ENCODE measurements at places on chromosomes 2 and 18.

DNA sequence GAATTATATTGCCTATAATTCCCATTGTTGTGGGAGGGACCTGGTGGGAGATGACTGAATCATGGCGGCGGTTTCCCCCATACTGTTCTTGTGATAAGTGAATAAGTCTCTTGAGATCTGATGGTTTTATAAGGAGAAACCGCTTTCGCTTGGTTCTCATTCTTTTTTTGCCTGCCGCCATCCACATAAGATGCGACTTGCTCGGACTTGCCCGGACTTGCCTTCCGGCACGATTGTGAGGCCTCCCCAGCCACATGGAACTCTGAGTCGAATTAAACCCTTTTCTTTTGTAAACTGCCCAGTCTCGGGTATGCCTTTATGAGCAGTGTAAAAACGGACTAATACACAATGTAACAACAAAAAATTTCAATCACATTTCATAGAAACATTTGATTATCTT, 115.8 kb downstream of the C2orf74 start:
- DNase-seq = no peak

DNA sequence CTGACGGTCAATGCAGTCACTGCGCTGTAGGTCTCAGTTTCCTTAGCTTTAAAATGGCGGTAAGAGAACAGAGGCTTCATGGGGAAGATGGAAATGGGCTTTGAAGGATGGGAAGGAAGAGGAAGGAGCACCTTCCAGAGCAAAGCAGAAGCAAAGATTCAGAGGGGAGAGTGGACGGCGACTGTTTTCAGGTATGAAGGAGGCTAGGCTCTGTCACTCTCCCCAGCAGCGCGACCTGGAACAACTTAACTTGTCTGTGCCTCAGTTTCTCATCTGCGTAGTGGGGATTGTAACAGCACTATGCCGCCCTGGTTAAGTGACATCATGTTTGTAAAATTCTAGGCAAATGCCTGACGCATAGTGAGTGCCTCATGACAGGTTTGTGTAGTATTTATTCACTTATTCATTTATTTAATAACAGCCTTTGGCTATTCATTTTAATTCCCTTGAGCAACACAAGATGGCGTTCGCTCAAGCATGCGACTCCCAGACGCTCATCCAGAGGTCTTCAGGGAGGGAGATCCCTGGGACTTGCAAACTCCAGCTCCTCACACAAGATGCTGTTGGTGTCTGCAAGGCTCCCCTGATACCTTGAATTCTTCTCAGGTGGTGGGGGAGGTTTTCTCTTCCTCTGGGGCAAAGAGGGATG, 336.3 kb downstream of the DYSF start:
- DNase-seq = no peak

GRCh38 chr18:59048378-59048777, 91.3 kb upstream of the SEC11C start:
- no peak for DNase-seq

- no peak for DNase-seq
Observed at GRCh38 chr2:195505701-195506100, 151.3 kb upstream of the SLC39A10 start.

- no peak for DNase-seq
Observed at GRCh38 chr2:232707076-232707475, 9.9 kb downstream of the GIGYF2 start.

- no peak for DNase-seq
Observed at GRCh38 chr2:182649316-182649715, 66.7 kb upstream of the DNAJC10 start.

- no peak for DNase-seq
Observed at GRCh38 chr2:188065386-188065785, 226.3 kb upstream of the GULP1 start.

- no peak for DNase-seq
Observed at GRCh38 chr2:126664234-126664633, 8.3 kb downstream of the GYPC start.

DNA sequence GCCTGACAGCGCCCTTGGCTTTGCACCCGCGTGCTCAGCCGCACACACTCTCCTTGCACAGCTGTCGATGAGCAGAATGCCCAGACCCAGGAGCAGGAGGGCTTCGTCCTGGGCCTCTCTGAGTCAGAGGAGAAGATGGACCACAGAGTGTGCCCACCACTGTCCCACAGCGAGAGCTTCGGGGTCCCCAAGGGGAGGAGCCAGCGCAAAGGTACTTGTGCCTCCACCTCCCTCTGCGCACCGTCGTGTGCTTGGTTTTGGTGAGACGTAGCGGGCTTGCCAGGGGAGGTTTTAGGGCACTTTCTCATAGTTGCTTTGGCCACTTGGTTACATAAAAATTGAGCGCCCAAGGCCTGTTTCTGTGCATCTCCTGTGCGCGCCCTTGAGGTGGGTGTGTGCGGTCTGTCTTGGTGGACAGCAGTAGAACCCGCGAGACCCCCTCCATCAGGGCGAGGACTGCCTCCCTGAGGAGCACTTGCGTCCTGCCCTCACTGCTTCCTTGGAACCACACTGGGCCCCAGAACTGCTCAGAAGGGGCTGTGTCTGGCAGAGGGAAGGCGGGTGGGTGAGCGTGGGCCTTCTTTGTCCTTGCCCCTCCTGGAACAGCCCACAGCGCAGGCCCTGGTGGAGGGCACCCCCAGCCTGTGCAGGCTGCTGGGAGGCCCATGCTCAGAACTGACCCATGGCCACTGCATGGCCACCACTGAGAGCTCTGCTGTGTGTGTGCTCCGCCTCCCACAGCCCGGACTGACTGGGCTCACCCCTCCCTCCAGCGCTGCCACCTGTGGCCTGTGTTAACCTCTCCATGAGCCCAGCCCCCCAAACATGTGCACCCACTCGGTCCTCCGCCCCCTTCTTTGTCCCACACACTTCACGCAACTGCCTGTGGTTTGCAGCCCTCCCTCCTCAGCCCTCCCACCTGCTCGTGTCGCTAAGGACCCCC, 95.9 kb downstream of the DGKD start:
- no peak for DNase-seq

DNA sequence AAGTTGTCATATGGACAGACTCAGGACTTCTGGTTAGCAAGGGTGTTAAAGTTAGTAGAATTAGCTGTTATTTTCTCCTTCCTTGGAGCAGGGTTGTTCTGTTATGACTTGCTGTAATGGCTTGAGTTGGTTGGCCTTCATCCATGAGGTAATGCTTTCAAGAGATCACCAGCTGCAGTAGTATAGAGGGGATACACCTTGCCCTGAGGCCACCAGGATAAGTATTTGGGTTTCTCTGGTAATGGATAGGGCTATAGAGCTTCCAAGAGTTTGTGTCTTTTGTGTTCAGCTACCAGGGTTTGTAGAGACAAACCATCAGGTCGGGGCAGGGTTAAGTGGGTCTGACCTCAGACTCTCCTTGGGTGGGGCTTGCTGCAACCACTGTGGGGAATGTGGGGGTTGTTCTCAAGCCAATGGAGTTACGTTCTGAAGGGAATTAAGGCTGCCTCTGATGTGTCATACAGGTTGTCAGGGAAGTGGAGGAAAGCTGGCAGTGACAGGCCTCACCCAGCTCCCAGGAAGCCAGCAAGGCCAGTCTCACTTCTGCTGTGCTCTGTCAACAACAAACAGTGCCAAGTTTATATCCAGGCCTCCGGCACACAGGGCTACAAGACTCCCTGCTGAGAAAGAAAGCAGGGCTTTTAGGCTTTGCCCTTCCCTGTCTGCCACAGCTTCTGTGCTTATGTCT, 356.6 kb downstream of the SPAG16 start:
- no peak for DNase-seq

- no peak for DNase-seq
Observed at GRCh38 chr2:234730066-234730640, 221.7 kb upstream of the SH3BP4 start.

- DNase-seq = no peak
Observed at GRCh38 chr2:99403084-99403483, 65.9 kb downstream of the EIF5B start.

All from stimulated activated CD8-positive, alpha-beta memory T cell treated with anti-CD3 and anti-CD28 coated beads, Interleukin-4, amount 100 ng/mL, for 4 hours (primary cell).